ENCODE measurements at places on chromosomes 6 and 20.

GRCh38 chr20:19603376-19603750, 154.7 kb upstream of the RIN2 start:
- DNase-seq, result no peak

DNA sequence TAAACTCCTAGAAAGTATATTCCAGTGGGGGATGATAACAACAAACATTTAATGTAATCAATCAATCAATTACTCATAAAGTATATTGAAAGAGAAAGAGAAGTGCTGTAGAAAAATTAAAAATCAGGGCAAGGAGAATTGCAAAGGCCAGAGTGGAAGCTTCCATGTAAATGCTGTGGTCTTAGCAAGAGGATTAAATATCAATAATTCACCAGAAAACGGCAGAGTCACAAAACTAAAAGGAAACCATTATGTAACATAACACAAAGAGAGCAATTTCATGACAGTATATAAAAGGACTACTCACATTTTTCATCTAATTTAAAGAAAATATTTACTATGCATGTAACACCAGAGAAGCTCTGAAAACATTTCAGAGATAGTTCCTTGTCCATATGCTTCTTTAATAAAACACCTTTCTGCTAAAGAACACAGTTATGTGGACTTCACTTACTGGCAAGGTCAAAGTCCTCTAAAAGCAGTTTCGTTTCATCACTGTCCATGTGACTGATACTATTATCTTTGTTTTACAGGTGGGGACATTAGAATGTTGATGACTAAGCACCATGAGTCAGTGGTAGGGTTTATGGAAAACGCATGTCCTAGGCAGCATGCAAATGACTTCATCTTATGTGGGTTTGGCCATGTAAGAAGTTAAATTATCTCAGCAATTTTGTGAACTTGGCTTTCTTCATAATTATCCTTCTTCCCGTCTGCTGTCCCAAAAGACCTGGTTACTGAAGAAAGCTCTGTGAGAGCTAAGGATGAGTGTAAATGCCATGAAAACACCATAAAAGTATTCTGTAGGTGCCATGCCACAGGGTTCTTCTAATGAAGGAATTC, 185.8 kb upstream of the TENT5A start:
- DNase-seq, result peak; percentile 80

- DNase-seq, result peak; percentile 81
Measured at GRCh38 chr6:12537389-12537788, 179.2 kb upstream of the PHACTR1 start.

DNA sequence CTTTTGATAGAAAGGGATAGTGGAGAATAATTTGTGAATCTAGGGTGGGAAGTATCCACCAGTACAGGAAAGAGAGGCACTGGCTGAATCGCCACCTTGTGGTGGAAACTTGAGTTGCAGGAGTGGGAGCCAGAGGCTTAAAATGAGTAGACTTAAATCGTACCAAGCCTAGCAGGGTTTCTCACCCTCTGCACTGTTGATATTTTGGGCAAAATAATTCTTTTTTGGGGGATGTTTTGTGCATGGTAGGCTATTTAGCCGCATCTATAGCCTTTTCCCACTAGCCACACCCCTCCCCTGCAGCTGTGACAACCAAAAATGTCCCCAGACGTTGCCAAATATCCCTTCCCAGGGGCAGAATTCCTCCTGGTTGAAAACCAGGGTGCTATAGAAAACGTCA, 119.1 kb downstream of the DHX35 start:
- peak; percentile 85 for DNase-seq
